ENCODE measurements at places on chromosomes 13 and 19. TPM values are rescaled to one million over a fixed set of nuclear protein-coding genes. Genes with fewer than 3 reads are reported as not detected.

GRCh38 chr19:50873056-50873455 lies at the start of gene KLK2:
KLK2 (plus strand) TSS chr19:50873439; CDS start chr19:50873474, 35 bp downstream.
- no peak for DNase-seq

- DNase-seq: no peak
These were observed 25.6 kb downstream of the DEDD2 start for GRCh38 chr19:42191855-42192254.

DNA sequence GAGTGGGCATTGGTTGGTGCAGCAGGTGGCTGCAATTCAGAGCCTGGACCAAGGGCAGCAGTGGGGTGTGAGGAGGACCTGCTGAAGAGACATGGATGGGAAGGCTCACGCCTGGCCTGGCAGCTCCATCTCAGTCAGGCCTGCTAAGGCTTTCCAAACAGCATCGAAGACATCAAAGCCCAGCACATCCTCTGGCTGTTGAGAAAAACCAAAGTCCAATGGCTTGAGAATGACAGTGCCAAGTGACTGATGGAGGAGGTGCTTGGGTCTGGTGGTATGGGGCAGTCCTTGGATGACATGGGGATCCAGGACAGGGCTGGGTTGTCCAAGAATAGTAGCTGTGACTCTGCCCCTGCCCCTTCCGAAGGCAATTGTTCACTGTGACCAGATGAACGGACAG lies 19.0 kb upstream of the XPO4 start:
- no peak for DNase-seq

GRCh38 chr13:92951273-92951890 lies 275.2 kb upstream of the GPC6 start:
- DNase-seq: no peak

GRCh38 chr19:49854378-49855263 lies 3.7 kb downstream of the PTOV1 start:
- DNase-seq: peak; percentile 52

DNA sequence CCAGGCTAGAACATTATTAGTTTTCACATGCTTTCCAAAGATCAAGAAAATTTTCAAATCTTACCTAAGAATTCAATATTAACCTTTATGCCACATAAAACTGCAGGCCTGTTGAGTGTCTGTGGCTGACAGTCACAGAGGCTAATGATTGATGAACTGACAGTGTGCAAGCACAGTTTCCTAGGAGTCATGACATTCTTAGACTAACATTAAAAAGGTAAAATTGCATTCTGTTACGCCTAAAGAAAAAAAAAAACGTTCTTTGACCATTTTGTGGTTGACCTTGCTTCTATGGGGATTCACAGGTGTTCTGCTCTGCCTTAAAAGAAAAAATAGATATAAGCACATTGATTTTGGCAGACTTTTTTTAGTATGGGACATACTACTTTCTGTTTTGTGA lies 1776.2 kb downstream of the PCDH9 start:
- DNase-seq: no peak

Gene MCEMP1
- total RNA-seq: 1.1 TPM

Gene PROZ
- not detected for total RNA-seq

- no peak for DNase-seq
These were observed 3.5 kb upstream of the ATP4B start for GRCh38 chr13:113661509-113661908.

GRCh38 chr13:102642475-102642874 lies 45.7 kb downstream of the TPP2 start:
- DNase-seq: no peak

GRCh38 chr19:42121036-42121621 lies 11.1 kb downstream of the POU2F2 start:
- no peak for DNase-seq

DNA sequence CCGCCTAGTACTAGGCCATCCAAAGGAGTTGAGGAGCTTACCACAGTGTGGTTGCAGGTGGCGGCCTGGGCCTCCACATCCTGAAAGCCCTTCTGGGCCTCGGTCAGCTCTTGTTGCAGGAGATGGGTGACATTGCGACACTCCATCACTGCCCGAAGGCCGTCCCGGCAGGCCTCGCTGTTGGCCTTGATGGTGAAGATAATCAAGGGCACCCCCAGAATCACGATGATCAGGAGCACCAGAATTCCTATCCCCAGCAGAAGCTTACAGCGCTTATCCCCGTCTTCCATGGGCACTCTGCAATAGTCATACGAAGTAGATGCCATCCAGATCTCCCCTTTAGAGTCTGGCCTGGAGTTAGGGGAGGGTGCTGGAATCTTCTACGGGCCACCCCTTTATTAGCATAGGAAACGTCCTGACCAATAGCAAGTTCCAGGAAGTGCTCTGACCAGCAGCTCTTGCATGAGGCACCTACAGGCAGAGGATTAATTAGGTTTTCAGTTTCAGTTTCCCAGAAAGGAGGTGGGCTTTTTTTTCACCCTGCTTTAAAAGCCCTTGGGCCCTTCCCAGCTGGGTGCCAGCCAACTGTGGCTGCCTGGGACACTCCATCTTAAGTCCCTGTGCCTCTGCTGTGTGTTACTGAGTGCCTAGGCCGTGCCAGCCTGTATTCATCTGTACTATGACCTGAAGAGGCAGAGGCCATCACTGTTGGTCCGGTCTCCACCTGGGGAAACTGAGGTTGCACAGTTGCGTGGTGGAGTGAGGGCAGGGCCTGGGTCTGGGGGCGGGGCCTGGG lies at the start of gene BST2:
TSS of gene BST2 (minus strand) at position 381 of the 796 bp plus-strand sequence. CDS start at position 326, 55 bp downstream.
- no peak for DNase-seq

GRCh38 chr19:5489551-5489950 lies 34.3 kb downstream of the ZNRF4 start:
- DNase-seq: no peak

GRCh38 chr19:43575955-43576878 lies 616 bp downstream of the PINLYP start:
- peak; percentile 59 for DNase-seq

Gene EXOSC5
- 17.1 TPM for total RNA-seq

DNA sequence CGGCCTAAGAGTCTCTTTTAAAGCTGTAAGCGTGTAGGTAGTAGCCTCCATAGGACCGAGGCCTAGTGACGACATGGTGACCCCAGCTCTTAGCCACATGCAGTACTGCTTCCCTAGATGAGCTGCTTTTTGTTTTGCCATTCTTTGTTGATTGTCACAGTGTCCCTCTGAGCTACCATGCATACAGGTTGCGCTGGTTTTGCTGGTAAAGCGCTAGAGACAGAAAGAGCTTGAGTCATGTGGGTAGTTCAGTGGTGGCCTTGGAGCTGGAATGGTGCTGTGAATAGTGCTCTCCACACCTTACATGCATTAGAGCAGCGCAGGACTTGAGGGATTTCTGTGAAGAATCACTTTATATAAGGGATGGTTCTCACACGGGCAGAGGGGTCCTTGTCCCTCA lies 5.1 kb downstream of the HNRNPM start:
- no peak for DNase-seq

DNA sequence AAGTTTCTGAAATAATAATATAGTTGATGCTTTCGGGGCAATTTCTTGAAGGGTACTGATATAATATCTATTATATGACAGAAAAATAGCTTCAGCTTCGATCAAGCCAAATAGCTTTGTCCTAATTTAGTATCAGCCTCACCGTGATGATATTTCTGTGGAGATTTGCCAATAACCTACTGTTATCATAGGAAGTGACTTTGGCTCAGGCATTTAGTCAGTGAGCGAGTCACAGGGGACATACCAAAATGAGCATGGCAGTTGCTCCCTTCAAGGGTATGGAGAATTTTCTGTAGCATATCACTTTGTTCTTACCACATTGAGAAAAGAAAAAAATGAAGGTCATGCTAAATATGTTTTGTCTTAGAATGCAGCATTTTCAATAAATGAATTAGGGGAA lies 767.6 kb upstream of the SLITRK1 start:
- DNase-seq: no peak

Gene EFNA2
- not detected for total RNA-seq

Gene LSM14A
- 70.6 TPM for total RNA-seq

Gene WDR88
- not detected for total RNA-seq

- no peak for DNase-seq
These were observed 23.3 kb upstream of the ZNF99 start for GRCh38 chr19:22807061-22807835.

DNA sequence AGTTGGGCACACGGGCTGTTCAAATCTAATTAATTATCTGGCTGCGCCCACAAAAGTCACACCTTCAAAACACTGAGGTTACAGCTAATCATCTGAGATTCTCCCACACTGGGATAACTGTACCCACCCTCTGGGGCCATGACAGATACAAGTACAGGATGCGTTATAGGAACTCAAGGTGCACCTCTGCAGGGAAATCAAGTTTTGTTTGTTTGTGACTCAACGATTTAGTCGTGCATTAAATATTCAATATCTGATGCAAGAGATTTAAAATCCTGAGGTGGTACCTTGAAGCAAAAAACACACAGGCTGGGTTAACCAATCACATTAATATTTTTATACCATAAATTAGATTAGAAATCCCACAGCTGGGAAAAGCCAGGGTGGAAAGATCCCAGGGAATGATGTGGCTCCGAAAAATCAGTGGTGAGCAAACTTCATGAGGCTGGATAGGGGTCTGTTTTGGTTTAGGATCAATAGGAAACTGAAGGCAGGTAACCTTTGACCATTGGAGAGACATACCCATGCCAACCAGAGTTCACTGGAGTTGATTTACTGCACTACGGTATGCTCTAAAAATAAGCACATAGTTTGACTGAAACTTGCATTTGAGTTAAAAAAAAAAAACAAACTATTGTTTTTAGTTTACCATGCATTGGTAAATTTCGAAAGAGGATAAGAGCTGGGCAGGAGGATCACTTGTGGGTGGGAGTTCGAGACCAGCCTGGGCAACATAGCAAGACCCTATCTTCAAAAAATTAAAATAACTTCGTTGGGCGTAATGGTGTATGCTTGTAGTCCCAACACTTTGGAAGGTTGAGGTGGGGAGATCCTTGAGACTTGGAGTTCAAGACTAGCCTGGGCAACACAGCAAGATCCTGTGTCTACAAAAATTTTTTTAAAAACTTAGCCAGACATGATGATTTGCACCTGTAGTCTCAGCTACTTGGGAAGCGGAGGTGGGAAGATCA lies 23.9 kb upstream of the CEBPG start:
- no peak for DNase-seq

- no peak for DNase-seq
These were observed 6.3 kb downstream of the TTYH1 start for GRCh38 chr19:54421521-54421920.

GRCh38 chr19:18220632-18221275 lies 5.5 kb downstream of the PDE4C start:
- no peak for DNase-seq

DNA sequence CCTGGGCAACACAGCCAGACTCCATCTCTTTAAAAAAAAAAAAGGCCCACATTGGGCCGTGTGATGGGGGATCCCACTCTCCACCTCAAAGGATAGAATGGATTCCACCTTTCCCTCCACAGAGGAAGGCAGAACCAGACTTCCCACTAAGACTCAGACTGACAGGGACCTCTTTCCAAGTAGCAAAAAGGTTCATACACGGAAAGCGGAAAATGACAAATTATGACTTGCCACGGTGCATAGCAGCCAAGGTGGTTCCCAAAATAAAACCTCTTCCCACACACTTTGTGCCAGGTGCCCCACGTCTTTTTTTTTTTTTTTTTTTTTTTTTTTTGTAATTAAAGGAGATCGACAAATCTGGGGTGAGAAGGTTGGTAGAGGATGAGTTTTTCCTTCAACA lies 14.4 kb upstream of the TTYH1 start:
- no peak for DNase-seq

DNA sequence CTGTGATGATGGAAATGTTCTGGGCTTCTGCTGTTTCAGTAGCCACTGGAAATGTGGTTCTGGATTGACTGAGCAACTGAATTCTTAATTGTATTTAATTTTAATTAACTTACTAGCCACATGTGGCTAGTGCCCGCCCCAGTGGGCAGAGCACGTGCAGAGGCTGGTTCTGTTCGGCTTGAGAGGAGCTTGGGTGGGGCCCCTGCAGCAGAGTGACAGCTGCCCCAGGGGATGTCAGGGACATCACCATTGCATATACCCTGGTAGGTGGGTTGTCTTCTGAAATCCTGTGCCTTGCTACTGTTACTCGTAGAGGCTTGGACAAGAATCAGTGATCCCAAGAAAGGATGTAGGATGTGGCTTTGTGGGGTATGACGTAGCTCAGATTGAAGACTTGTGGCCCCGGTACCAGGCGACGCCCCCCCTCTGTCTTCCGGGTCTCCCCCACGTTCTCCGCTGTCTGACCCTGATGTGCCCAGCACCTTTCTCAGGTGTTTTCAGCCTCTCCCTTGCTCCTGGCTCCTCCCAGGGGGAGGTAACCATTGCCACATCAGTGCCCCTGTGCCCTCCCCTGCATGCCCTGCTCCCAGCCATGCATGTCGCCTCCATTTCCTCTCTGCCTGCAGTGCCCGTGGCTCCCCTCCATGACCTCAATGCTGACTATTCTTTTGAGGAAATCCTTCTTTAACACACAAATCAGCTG lies 102.6 kb upstream of the RNF113B start:
- no peak for DNase-seq

DNA sequence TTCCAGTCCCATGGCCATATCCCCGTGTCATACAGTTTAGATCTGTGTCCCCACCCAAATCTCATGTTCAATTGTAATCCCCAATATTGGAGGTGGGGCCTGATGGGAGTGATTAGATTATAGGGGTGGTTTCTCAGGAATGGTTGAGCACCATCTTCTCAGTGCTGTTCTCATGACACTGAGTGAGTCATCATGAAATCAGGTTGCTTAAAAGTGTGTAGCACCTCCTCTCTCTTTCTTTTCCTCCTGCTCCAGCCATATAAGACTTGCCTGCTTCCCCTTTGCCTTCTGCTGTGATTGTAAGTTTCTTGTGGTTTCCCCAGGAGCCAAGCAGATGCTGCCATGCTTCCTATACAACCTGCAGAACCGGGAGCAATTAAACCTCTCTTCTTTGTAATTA lies 197.8 kb downstream of the NALCN start:
- DNase-seq: no peak

GRCh38 chr19:611481-611868 lies 21.8 kb downstream of the HCN2 start:
- no peak for DNase-seq

DNA sequence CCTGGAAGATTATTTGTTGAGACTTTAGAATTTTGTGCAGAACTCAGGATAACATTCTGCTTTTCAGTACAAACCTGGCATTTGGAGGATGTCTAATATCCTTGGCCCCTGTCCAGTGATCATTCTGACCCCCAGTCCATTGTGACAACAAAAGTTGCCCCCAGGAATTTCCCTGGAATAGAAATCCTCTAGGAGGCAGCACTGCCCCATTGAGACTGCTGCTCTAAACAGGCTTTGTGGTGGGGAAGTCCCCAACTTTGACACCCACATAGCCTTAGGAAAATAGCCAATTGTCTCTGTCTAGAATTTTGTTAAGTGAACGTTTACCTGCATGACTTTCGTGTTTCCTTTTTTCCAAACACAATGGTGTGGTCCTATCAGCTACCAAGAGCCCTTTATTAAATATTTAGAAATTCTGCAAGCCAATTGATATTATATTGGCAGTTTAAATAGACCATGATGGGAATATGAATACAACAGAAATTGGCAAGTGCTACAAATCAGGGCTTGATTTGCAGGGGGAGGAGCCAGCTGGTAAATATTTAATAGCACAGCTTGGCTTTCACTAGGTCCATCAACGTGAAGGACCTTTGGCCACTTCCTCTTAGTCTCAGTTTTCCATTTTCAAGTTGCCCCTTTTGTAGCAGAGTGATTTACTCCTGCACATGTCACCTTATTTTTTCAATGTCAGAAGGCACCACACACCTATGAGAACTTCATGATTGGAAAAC lies 451.7 kb downstream of the EFNB2 start:
- DNase-seq: no peak
